Activated T-helper 1 cell treated with anti-CD3 and anti-CD28 coated beads, Interleukin-2, amount 50 U/mL, for 16 hours (primary cell): ENCODE measurements at places on chromosomes 3 and 15.

GRCh38 chr15:67946701-67947100 is 106.9 kb upstream of the RNU6-1 start:
- no peak for DNase-seq

DNA sequence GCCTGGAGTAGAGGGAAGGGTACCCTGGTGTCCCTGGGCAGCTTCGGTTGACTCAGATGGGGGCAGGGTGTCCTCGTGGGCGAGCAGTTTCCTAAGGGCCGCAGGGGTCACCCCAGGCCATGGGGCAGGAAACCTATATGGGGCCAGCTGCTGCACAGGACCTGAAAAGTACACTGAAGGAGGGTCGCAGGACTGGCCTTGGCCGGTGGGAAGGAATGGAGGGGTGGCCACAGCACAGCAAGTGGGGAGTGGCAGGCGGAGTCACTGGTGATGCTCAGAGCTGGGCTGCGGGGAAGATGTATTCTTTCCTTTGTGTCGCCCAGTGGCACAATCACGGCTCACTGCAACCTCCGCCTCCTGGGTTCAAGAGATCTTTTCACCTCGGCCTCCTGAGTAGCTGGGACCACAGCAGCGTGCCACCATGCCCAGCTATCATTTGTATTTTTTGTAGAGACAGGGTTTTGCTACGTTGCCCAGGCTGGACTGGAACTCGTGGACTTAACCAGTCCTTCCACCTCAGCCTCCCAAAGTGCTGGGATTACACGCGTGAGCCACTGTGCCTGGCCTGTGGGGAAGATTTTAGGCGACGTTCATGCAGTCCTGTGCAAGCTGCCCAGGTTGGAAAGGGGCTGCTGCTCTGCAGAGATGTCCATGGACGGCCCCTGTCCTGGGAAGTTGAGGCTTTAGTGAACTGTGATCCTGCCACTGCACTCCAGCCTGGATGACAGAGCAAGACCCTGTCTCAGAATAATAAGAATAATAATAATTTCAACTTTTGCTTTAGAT is 57.2 kb downstream of the EFCAB12 start:
- no peak for DNase-seq

DNA sequence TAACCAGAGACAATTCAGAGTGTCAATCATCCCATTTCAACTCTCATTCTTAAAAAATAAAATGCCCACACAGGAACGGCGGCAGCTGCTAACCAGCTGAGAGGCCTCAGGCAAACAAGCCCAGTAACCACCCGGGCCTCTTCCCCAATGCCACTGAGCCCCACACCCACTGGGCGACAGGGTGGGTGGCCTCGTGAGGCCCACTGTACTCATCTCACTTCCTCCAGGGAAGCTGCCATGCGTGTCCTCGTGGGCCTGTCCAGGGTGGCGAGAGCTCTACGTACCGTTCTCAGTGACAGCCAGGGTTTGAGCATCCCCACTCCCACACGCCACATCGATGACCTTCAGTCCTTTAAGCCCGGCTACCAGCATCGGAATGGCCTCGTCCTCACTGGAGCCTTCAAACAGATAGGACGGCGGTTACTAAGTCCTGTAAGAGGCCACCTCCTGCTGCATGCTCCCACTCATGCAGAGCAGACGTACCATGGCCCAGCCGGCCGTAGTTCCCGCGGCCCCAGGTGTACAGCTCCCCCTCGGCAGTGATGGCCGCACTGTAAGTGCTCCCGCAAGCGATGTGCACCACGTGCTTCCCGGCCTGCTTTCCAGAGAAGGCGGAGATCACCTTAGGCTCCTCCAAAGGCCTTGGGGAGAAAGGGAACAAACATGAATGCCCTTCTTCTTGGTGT is 56.5 kb downstream of the HERC2 start:
- DNase-seq = no peak

- DNase-seq = no peak
These were observed 7.8 kb upstream of the CAMP start for GRCh38 chr3:48215466-48215865.

- no peak for DNase-seq
These were observed 54.0 kb downstream of the B3GNT5 start for GRCh38 chr3:183306798-183307671.

GRCh38 chr15:51576911-51577500 is 45.6 kb downstream of the DMXL2 start:
- DNase-seq = no peak

GRCh38 chr3:6739288-6739687 is 121.6 kb upstream of the GRM7 start:
- DNase-seq = no peak

DNA sequence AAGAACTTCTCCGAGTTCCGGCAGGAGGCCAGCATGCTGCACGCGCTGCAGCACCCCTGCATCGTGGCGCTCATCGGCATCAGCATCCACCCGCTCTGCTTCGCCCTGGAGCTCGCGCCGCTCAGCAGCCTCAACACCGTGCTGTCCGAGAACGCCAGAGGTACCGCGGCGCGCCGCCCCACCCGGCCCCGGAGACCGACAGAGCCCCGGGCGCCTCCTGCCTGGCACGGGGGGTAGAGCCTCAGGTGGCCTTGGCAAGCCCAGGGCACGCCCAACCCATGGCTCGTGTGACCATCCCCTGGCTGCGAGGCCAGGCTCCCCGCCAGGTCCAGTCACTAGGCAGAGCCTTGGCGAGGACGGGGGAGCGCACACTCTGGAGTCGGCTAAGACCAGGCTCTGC is 134.1 kb downstream of the LRRK1 start:
- DNase-seq = no peak
